ENCODE measurements at places on chromosomes 16 and 17.

GRCh38 chr17:38685491-38685890 lies 10.7 kb upstream of the EPOP start:
- no peak for DNase-seq

- no peak for DNase-seq
These were observed 12.5 kb downstream of the EPN2 start for GRCh38 chr17:19249681-19250080.

DNA sequence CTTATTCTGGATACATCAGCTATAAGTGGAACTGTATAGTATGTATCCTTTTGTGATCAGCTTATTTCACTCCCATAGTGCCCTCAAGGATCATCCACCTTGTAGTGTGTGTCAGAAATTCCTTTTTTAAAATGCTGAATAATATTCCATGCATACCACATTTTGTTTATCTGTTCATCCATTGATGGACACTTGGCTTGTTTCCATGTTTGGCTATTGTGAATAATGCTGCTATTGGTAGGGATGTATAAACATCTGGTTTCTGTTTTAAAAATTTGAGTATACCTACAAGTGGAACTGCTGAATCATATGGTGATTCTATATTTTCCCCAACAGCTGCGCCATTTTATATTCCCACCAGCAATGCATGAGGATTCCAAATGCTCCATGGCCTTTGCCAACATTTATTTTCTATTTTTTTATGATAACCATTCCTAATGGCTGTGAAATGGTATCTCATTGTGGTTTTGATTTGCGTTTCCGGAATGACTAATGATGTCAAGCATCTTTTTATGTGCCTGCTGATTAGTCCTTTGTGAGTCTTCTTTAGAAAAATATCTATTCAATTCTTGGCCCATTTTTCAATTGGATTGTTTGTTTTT lies 11.6 kb downstream of the RCVRN start:
- DNase-seq: no peak

DNA sequence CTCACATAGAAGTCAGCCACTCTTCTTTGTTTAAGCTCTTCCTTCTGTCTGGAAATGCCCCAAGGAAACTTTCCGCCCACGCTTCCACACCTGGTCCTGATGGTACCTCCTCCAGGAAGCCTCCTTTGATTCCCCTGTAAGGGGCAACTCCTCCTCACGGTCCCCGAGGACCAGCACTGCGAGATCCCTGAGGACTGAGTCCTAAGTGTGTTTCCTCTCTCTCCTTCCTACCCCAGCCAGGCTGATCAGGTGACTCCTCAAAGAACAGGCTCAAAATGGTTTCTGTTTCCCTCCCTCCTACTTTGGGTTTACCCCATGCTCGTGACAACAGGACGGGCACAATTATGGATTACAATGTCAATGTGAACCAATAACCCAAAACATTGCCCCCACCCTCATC lies 63.0 kb upstream of the MED9 start:
- DNase-seq: no peak

DNA sequence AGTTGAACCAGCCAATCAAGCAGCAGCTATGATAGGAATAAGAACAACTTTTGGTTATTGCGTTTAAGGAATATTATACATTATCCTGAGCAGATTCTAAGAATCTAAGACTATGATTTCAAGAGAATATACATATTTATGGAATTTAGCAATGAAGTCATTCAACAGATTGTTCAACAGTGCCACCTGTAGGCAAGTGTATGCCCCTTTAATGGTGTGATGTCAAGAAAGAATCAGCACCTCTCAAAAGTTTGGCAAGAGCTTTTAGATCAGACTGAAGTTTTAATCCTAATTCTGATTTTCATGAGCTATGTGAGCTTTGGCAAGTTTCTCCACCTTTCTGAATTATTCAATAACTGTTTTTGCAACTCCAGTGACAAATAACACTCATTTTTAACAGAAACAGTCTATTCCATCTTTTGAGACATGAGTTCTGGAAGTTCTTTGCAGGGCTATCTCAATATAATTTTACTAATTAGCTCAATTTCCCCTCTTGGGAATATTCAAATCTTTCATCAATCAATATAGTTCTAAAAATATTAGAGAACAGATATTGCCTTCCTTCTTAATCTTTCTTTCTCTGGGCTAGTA lies 474.3 kb upstream of the TOM1L1 start:
- DNase-seq: no peak

- DNase-seq: peak; percentile 24
These were observed 2.0 kb downstream of the LUC7L3 start for GRCh38 chr17:50721194-50722010.

- DNase-seq: no peak
These were observed 157.7 kb upstream of the CDH11 start for GRCh38 chr16:65279576-65279975.

DNA sequence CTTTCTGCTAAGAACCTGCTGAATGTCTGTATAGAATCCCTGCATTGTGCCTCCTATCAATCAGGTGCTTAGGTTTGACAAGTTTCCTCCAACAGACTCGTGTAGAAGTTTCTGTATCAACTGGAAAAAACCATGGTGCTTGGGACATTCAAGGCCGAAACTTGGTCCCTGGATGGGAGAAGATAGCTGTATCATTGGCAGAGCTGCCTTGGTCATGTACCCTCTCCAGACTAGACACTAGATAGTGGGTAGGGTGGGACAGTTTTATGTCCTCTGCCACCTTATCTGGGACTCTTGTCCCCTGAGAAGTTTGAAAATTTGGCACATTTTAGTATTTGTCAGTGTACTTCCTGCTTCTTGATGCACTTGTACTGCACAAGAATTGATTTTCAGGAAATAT lies 520.8 kb downstream of the WWOX start:
- no peak for DNase-seq

- no peak for DNase-seq
These were observed 2.0 kb upstream of the SLC43A2 start for GRCh38 chr17:1630662-1631061.

DNA sequence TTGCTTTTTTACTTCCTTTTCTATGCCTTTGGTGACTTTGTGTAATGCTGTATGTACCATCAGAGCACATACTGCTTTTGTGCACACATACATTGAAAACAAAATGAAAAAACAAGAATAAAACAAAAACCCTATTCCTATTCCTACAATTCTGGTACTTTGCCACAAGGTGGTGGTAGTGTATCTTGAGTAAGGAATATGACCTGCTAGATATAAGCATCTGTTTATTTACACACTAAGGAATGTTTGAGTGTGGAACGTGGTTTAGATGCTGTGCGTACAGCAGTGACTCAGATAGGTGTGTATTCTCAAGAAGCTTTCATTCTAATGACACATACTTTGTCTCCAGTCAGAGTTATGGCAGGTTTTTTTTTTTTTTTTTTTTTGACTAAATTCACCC lies 606.2 kb downstream of the WWOX start:
- peak; percentile 50 for DNase-seq

GRCh38 chr16:79612207-79612606 lies 11.7 kb upstream of the MAF start:
- no peak for DNase-seq

- DNase-seq: no peak
These were observed 20.4 kb upstream of the CPNE2 start for GRCh38 chr16:57071831-57072582.

DNA sequence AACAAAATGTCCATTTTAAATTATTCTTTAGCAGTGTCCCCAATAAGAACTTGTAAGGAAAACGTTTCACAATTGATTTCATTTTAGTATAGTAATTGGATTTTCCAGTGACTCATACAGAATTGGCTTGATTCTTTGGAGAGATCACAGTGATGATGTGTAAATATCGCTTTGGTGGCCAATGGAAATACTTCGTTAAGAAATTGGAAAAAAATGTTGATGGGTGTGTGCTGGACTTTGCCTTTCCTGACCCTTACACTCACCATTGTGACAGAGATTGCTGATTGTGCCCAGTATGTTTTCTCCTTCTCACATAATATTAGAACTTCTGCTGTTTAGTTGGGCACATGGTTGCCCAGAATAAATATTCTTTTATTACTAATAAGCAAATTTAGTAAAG lies 7.4 kb upstream of the EFCAB13 start:
- DNase-seq: no peak

GRCh38 chr17:5871666-5872065 lies 198.5 kb upstream of the WSCD1 start:
- DNase-seq: no peak

GRCh38 chr16:49020436-49020835 lies 261.2 kb downstream of the CBLN1 start:
- DNase-seq: no peak

- DNase-seq: no peak
These were observed 34.4 kb upstream of the GAN start for GRCh38 chr16:81280393-81280792.

DNA sequence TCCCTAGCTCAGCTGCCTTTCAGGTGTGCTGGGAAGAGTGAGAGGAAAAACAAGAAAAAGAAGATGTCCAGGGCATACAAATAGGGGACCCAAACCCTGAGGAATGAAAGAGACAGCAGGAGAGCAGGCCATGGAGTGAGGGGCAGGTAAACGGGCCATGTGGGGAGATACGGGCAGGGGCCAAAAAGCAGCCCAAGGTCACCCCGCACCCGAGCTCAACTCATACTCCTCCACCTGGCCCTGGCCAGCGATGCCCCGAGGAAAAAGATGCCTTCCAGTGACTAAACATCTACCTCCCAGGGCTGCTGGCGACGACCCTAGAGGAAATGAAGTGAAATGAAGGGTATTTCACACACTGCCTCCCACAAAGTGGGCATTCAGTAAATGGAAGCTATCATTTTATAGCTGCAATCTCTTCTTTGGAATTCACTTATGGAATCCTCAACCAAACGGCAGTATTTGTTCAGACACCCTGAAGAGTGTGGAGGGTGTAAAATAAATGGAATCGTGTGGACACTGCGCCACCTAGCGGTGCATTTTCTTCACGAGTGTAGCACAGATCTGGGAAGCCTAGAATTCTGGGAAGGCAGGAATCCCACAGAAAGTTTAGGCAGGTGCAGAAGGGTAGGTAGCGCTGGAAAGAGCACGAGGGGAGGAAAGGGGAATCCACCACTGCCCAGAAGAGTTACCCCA lies 14.9 kb downstream of the ELAC2 start:
- peak; percentile 25 for DNase-seq

GRCh38 chr17:1351971-1352370 lies 48.1 kb downstream of the YWHAE start:
- no peak for DNase-seq

GRCh38 chr17:61460796-61461585 lies 8.8 kb downstream of the TBX4 start:
- DNase-seq: no peak

DNA sequence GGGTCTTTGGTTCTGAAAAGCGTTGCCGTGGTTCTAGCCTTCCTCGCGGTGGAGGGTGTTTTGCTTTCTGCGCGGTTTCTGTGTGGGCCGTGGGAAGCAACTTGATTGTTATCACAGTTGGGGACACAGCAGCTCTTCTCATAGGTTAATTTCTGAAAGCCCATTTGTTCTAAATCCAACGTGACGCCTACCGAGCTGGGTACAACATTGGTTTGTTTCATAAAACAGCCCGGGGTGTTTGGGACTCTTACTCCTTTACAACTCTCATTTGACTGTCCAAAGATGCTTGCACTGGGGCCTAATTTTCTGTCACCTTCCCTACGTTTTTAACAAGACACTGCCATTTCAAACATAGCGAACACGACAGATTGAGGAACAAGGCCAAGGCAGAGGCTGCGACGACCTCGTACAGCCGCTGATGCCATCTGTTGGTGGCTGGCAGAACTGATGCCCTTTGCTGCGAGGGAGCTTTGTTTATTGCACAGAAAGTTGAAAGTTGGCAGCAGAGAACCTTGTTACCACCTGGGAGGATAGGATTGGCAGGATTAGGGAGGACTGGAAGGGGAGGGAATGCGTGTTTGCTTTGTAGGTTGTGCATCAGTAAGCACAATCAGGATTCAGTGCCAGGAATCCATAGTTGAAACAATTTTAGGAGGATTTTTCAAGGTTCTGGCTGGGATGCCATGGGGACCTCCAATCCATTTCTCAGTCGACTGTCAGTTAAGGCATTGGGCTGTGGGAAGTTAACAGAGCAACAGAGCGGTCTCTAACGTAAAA lies 98.3 kb downstream of the PITPNC1 start:
- DNase-seq: peak; percentile 87

GRCh38 chr16:28986046-28986445 lies 1.2 kb downstream of the LAT start:
- no peak for DNase-seq

DNA sequence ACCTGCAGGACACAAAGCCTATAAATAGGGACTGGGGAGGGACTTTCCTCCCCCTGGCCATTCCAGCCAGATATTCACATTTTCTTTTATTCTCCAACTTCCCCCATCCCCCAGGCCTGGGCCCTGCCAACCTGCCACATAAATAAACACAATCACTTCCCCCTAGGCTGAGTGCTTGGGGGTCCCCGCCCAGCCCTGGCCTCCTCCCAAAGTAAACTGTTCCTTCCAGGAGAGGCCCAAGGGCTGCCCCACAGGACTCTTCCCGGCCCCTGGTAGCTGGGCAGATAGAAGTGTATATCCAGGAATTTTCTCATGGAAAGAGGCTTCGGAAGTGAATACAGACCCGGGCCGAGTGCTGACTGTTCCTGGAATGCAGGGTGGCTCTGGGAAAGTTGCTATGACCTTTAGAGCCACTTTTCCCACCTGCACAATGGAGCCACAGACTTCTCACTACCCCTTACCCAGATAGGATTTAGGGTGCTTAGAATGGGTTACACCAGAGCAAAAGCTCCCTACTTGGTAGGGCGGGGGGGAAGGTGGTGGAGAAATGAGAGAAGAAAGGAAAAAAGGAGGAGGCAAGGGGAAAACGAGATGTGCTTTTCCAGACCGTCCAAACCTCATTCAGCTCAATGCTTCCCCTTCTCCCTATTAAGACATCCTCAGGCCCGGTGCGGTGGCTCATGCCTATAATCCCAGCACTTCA lies 8.5 kb downstream of the CSF3 start:
- no peak for DNase-seq

- peak; percentile 80 for DNase-seq
These were observed 29.3 kb upstream of the KDM8 start for GRCh38 chr16:27174007-27174406.

GRCh38 chr17:45923511-45924268 lies 29.3 kb downstream of the MAPT start:
- no peak for DNase-seq

DNA sequence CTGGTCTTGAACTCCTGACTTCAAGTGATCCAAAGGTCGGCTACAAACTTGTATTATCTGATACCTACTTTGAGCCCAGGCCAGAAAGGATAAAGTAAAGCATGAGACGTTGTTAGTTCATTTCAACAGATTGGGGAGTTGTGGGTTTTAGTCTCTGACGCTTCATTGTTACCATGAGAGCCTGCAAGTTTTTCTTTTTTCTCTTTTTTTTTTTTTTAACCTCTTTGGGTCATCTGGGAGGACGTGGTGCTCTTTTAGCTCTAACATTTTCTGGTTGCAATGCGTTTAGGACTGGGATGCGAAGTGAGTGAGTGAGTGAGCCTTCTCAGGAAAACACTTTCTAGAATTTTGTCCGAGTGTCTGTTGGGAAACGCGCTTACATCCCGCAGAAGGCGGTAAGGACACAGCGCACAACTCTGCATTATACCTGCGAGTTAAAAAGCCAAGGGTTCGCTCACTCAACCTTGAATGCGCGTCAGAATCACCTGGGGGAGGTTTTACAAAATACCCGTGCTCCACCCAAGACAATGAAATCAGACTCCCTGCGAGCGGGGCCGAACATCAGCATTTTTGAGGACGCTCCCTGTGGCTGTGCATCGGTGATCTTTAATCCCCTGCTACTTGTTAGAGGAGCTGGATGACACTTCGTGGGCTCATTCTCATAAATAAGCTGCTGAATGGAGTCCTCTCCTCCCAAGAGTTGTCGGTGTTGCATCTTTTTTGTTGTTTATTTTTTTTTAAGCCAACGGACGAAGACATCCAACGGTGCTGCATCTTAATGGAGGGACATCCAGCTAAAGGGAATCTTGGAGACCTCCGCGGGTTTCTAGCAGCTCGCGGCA lies 629 bp upstream of the RNF135 start:
- no peak for DNase-seq
